ENCODE measurements at places on chromosomes 5 and 9.

- DNase-seq: no peak
Observed at GRCh38 chr9:125690679-125691078, 16.3 kb downstream of the MAPKAP1 start.

DNA sequence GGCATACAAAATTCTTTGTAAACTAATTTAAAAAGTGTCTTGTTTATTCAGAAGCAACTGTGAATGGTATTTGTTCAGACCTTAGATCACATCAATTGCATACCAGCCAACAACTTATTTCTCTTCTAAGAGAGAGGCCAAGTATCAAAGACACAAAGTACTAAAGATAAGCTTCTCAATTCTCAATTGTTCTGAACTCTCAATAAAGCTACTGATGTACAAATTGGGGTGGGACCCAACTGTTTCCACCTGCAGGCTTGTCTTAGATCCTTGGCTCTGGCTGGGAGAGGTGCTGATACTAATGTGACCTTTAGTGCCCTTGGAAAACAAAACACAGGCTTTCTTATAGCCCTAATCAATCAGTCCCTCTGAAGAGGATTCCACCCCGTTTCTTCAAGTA is 22.1 kb downstream of the XRCC4 start:
- DNase-seq: no peak

DNA sequence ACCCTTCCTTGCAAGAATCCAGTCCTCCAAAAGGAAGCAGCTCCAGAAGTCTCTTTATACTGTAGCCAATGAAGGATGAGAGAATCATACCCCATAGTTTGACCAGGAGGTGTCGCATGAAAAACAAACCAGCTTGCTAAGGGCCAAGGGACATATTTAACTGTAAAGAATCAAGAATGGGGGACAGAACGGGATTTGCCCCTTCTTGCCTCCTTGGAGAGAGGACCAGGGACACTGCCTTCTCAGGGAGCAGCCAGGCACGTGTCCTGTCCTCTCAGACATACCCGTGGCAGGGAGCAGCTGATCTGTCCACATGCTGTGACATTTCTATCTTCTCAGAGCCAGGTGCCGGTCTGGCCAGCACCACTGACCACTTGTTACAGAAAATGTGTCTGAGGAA is 11.7 kb downstream of the PRUNE2 start:
- no peak for DNase-seq

GRCh38 chr5:116374434-116374852 is 200.2 kb downstream of the SEMA6A start:
- no peak for DNase-seq

DNA sequence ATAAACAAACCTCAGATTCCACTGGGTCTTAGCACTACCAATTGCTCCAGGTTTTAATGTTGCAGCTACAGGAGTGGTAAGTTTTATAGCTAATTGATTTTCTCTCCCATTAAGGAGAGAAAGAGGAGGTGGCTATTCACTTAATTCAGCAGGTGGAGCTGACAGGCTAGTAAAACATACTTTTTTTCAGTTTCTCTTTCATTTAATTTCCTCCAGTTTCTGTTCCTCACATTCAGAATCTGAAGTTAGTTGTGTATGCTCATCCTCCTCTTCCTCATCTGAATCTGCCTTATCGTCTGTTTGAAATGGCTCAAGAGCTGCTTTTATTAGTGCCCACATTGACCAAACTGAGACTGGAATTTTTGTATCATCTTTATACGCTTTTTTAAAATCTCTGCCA is 98.0 kb downstream of the PLPPR1 start:
- DNase-seq: no peak

- DNase-seq: no peak
Observed at GRCh38 chr9:35905912-35906679, at the start of gene HRCT1. Gene HRCT1 (plus strand): TSS chr9:35906202. CDS start chr9:35906288, 86 bp downstream.

GRCh38 chr9:18492612-18493011 is 18.7 kb downstream of the ADAMTSL1 start:
- no peak for DNase-seq

GRCh38 chr5:40962207-40962955 is 53.1 kb downstream of the C7 start:
- DNase-seq: no peak

DNA sequence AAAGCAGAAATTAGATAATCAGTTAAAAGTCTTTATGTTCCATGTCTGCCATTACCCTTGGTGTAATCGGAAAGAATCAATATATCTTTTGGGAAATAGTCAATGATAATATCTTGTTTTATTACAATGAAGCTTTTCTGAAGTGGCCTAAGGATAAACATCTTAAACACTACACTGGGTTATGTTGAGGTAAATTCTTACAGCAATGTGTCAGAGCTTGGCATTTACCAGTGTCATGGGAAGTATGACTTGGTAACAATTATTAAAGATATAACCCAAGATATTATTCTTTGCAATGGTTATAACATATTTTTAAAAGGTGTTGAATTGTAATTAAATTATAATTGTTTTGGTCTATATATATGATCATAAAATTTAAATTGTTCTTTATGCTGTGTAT is 84.7 kb downstream of the CFAP95 start:
- no peak for DNase-seq

DNA sequence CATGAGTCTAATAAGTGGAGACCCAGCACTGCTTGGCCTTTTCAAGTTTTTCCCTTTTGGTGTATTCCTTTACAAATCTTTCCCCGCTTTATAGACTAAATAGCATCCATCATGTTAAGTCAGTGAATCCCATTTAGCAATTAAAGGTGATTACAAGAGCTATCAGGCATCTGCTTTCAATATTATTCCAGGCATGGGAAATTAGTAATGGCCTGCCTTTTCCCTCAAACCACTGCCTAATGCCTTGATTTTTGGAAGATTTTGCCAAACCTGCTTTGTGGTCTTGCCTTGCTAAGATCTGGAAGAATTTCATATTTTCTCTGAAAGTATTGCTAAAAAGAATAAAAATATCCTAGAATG is 102.8 kb upstream of the GNA14 start:
- DNase-seq: no peak

- DNase-seq: no peak
Observed at GRCh38 chr9:70607926-70608325, 193.5 kb upstream of the KLF9 start.

GRCh38 chr9:24614070-24614469 is 68.4 kb upstream of the IZUMO3 start:
- DNase-seq: no peak

GRCh38 chr9:70534061-70534460 is 119.6 kb upstream of the KLF9 start:
- DNase-seq: no peak

- no peak for DNase-seq
Observed at GRCh38 chr5:79399046-79399445, 114.9 kb downstream of the HOMER1 start.

GRCh38 chr9:98778711-98779530 is 17.4 kb downstream of the ANKS6 start:
- DNase-seq: no peak

- DNase-seq: no peak
Observed at GRCh38 chr5:79687889-79688288, 1.7 kb upstream of the CMYA5 start.

DNA sequence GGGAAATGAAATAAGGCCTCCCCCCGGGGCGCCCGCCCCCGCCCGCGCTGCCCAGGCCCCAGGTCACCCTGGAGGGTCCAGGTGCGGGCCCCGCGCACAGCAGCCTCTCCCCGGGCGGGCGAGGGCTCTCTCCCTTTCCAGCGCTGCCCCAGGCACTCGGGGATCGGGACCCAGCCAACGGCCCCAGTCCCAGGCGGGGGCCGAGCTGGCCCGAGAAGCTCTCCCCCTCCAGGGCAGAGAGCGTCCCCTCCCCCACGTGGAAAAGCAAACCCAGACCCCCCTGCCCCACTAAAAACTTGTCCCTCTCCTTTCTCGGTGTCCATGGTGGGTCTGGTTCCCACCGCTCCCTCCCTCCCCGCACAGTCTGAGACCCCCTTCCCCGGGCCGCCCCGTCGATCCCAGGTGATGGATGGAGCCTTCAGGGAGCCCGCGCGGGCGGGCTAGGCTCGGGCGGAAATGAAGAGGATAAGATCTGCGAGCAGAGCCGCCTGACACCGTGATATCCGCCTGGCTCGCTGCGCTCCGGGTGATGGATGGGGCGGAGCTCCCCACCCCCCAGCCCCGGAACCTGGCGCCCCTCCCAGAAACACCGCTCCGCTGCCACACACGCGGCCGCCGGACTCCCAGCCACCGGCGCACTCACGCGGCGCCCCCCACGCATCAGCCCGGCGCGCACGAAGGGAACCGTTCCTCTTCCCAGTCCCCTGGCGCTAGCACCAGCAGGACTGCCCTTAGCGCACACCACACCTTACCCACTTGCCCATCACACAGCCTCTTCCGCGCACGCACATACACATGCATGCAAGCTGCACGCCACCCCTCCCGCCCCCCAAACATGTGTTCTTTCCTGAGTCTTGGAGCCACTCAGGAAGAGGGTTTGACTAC is 81.7 kb upstream of the ZBTB43 start:
- DNase-seq: peak; percentile 72

GRCh38 chr5:80623999-80624398 is 30.5 kb upstream of the MSH3 start:
- DNase-seq: no peak

GRCh38 chr9:88746743-88747398 is 211.9 kb downstream of the NXNL2 start:
- DNase-seq: no peak

DNA sequence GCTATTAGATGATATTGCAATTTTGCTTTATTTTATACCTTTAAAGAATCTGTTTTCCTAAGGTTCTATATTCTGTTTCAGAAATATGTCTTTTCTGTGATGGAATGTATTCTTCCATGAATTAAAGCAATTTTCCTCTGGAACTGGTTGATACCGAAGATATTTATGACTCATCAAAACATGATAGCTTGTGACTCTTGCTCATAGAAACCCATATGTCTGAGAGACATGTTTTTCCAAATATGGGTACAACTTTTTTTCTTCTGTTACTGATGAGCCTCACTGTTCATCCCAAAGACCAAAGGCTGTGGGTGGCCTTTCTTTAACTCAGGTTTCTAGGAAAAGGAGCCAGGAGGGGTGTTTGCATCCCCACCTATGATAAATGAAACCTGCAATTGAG is 126.1 kb upstream of the PAPPA start:
- DNase-seq: no peak

GRCh38 chr9:21856301-21857094 is 54.1 kb downstream of the MTAP start:
- no peak for DNase-seq

- DNase-seq: peak; percentile 6
Observed at GRCh38 chr5:757931-758697, 26.4 kb downstream of the ZDHHC11B start.

DNA sequence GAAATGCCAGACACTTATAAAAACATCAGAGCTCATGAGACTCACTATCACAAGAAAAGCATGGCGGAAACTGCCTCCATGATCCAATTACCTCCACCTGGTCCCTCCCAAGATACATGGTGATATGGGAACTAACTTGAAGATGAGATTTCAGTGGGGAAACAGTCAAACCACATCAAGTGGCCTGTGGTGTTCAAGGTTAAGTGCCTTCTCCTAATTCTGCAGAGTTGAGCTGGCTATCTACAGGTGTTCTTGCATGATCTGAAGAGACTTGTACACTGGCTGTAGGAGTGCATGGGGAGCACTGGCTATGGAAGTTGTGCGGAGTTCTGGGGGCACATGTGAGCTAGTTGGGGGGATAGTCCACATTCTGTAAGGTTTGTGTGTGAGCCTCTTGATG is 34.0 kb upstream of the CKS2 start:
- DNase-seq: no peak

DNA sequence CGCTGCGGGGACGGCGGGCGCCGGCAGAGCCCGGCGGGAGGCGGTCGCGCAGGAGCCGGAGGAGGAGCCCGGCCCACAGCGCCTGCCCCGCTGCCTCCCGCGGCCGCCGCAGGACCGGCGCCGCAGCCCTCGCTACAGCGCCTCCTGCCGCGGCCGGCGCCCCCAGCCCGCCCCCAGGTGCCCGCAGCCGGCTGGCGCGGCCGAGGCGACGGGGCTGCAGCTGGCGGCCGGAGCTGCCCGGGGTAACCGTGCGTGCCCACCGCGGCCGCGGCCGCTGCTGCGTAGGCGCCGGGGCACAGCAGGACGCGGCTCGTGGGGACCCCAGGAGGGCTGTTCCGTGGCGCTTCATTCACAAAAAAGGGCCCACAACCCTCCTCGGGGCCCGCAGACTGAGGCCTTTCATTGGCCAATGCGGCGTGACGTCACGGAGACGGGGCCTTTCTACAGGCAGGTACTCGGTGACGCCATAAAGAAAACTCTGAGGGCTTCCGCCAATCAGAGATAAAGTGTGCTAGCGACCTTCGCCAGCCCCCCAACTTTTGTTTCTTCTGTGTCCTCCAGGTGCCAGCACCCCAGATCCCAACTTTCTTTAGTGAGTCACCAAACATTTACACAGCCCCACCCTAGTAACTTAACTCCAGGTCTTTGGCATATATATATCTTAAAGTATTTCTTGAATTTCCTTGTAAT is at the start of gene CDC14B:
Gene CDC14B (minus strand): TSS at position 353 of the 690 bp plus-strand sequence. CDS start 465 bp downstream, outside the sequence.
- DNase-seq: peak; percentile 74

DNA sequence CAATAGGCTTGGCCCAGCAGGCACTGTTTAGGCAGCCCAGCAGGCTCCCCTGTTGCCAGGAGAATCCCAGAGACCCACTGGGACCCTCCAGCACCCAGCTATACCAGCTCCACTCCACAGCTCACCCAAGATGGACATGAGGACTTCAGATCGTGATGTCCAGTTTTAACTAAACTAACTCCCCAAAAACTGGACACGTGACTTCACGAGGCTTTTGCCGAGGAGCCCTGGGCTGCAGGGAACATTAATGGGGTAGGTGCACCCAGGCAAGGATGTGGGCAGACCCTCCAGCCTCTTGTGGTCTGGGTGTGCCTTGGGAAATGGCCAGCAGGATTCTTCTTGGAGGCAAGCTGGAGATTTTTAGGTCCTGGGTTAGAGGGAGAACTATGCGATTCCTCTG is 8.9 kb upstream of the NKD2 start:
- no peak for DNase-seq

DNA sequence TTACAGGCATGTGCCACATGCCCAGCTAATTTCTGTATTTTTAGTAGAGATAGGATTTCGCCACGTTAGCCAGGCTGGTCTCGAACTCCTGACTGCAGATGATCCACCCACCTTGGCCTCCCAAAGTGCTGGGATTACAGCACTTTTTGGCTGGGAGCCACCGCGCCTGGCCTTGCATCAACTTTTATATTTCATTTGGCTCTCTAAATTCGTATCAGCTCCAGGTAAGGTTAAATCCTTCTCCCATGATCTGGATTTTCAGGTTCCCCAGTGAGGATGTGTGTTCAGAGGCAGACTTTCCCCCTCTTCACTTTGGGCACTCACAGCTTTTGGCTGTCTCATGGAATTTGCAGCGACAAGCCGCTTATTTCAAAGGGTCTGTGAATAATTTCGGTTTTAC is 16.8 kb upstream of the RNF38 start:
- DNase-seq: no peak

DNA sequence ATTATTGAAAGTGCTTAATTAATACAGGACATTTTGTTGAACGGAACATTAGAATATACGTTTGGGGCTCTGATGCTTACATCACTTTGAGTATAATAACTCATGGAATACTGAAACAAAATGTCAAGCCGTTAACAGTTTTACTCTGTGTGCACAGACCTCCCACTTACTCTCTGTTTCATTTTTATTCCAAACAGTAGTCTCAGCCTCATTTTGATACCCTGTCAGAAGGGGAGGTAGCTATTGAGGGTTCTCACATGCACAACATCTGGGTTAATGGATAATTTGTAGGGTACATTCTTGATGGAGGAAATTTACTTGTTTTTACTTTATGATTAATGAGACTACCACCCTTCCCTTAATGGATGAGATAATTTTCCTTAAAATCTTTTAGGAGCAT is 59.0 kb downstream of the SCAMP1 start:
- DNase-seq: no peak

GRCh38 chr5:119746984-119747383 is 117.6 kb downstream of the FAM170A start:
- DNase-seq: no peak
